CD8-positive, alpha-beta memory T cell (primary cell): ENCODE measurements at places on chromosomes 2 and 18. TPM values are rescaled to one million over a fixed set of nuclear protein-coding genes. Genes with fewer than 3 reads are reported as not detected.
A peak's percentile ranks its signal among the peaks of the same experiment; 100 is the strongest.

Gene SULT1C2
- not detected for total RNA-seq

Gene CCDC74A
- 5.0 TPM for total RNA-seq

Gene ASXL3
- not detected for total RNA-seq

Gene MOGAT1
- not detected for total RNA-seq

Gene ACMSD
- not detected for total RNA-seq

Gene SCLY
- total RNA-seq, result 70.5 TPM

DNA sequence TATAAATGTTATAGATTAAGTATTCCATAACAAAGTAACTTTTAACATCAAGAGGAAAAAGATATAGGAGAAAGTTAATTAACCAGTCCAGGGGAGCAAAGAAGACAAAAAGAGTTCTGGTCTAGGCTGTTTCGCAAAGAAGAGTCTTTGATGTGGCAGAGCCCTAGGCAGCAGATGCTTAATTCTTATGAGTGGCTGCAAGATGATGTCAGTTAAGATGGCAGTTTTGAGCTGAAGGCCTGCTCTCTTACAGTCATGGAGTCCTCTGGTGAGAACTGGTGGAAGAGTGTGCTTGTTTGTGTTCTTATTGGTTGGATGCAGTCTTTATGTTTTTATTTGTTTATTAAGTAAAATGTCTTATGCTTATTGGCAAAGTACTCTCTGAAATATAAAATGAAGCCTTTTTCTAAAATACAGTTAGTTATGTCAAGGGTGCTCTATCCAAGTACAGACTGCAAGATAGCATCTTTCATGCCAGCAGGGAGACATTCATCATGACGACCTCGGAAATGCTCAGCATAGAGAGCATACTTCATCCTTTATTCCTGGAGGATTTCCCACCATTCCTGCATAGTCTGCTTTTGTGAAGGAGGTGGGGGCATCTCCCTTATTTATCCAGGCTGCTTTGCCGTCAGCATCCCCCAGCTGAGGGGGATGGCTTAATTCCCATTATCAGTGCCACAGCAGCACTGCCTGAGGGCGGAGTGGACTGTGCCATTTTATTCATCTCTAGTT is 38.9 kb upstream of the SERPINE2 start:
- no peak for DNase-seq

DNA sequence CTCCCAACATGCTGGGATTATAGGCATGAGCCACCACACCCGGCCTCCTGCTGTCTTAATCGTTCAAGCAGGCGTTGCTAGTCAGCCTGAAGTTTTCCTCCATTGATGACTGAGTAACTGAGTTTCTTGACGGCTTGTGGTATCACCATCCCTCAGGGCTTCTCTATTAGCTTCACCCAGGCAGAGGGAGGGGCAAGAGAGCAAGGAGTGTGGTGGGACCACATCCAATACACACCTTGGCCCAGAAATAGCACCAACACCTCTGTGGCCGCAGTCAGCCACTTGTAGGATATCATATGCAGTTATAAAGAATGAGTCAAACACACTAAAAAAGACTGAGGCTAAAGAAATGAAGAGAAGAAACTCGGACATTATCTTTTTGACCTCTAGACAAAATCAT is 1009.4 kb upstream of the CELF4 start:
- DNase-seq, result no peak

DNA sequence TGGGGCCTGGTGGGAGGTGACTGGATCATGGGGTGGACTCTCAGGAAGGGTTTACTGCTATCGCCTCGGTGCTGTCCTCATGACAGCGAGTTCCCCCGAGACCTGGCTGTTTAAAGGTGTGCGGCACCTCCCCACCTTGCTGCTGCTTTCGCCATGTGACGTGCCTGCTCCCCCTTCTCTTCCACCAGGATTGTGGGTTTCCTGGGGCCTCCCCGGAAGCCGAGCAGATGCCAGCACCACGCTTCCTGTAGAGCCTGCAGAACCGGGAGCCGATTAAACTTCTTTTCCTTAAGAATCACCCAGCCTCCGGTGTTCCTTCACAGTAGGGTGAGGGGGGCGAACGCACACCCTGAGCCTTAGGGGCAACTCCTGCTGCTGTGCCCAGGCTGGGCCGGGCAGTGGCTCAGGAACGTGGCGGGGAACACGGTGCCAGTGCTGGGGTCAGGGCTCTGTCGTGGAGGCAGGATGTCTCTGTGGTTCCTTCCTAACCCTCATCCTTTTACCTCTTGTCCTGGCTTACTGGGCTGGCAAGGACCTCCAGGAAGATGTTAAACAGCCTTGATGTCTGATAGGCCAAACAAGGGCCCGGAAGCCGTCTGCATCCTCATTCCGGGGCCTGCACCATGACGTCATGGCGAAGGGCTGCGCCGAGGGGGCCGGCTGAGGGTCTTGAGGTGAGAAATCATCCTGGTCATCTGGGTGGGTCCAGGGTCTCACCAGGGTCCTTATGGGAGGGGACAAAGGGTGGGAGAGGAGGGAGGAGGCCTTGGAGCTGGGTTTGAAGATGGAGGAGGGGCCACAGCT is 12.7 kb downstream of the NEU4 start:
- DNase-seq, result no peak

DNA sequence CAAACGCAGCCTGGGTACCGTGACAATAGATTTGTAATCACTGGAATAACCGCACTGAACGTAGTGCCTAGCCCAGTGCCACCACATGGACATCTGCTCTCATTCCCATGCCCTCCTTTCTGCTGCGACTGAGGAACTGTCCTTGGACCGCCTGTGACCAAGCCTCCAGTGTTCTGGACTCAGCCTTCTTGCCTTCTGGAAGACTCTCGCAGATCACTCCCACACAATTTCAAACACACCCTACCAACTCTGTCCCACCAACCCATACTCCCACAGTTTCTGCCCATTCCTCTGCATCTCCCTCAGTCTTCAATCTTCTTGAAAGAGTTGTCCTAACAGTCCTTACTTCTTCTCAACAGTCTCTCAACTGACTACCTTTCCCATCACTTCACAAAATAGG is 2.1 kb downstream of the RNF149 start:
- DNase-seq, result no peak

DNA sequence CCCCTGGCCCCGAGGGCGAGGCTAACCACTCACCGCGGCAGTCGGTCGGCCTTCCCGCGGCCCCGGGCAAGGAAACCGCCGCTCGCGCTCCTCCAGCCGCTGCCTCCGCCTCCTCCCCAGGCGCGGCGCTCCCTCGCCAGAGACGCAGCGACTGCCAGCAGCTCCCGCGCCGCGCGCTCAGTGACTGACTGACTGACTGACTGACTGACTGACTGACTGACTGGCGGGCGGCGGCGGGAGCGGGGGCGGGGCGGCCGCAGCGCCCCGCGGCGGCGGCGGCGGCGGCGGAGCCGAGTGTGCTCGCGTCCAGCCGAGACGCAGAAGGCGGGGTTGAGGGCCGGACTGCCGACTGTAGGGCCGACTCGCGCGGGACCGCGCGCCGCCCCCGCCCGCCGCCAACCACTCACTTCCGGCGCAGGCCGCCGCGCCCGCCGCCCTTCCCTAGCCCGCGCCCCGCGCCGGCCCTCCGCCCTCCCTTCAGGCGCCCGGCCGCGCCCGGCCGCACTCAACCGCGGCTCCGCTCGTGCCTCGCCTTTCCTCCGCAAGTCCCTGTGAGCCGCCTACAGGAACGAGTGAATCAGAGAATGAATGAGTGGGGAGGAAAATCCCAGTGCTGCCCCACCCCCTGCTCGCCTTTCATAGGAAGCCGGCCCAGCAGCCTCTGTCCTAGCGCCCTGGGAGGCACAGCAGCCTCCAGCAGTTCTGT is at the start of gene RAPH1:
Gene RAPH1 (minus strand): TSS at position 224 of the 706 bp plus-strand sequence. CDS start 39,948 bp downstream, outside the sequence.
- peak; percentile 34 for DNase-seq

GRCh38 chr2:1972011-1972410 is 227.7 kb upstream of the PXDN start:
- no peak for DNase-seq

DNA sequence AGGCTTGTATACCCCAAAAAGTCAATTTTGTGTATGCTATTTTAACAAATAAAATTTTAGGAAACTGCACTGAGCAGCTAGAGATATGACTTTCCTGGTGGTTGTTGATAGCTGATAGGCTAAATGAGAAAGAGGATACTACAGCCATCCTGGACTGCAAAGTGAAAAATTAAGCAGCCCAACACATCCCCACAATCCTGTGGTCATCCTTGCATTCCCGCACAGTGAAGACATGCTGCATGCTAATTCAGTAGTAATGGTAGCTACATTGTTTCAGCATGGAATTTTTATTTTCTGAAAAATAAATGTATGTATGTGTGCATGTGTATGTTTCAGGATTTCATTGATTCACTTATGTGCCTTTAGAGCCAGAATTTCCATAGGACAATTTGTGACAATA is 124.2 kb upstream of the CCDC68 start:
- DNase-seq, result no peak

DNA sequence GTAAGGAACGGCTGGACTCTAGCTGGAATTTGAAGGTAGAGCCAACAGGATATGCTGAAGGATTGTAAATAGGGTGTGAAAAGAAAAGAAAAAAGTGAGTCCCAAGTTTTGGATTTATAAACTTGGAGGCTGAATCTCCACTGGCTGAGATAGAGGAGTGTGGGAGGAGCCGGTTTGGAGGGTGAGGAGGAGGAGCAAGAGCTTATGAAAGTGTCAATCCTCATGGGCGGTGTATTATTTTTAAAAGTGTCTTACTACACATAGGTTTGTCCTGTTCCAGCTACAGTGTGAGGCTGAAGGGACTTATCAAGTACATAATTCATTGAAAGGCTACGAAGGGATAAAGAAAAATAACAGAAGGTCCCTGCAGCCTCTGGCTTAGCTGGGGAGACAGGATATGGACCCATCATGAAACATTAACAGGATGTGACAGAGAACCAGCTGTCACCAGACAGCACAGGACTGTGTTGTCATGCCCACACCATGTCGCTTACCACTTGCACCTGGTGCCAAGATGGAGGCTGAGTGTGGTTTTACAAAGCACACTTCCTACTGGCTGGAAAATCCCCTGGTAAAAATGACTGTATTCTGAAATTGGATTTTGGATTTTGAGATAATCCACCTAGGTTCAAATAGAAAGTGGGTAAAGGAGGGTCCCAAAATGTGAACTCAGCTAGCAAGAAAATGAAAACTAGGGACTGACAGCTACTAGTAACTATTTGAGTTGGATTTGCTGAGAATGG is 2.5 kb upstream of the MREG start:
- DNase-seq, result peak; percentile 64

DNA sequence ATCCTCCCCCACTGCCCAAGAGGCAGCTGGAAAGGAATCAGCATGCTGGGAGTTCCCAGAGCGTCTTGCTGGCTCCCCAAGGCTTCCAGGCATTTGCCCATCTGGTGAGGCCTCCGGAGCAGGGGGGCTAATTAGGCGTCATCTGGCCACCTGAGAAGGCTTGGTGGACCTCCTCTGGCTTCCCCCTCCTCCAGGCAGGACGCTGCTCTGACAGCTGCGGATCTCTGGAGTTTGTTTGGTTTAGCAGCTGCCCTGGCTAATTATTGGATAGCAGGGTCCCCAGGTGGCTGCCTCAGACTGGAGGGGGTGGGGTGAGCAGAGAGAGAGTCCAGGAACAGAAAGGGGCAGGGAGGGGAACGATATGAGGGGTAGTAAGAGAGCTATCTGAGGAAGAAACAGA is 425.2 kb upstream of the MEX3C start:
- no peak for DNase-seq

DNA sequence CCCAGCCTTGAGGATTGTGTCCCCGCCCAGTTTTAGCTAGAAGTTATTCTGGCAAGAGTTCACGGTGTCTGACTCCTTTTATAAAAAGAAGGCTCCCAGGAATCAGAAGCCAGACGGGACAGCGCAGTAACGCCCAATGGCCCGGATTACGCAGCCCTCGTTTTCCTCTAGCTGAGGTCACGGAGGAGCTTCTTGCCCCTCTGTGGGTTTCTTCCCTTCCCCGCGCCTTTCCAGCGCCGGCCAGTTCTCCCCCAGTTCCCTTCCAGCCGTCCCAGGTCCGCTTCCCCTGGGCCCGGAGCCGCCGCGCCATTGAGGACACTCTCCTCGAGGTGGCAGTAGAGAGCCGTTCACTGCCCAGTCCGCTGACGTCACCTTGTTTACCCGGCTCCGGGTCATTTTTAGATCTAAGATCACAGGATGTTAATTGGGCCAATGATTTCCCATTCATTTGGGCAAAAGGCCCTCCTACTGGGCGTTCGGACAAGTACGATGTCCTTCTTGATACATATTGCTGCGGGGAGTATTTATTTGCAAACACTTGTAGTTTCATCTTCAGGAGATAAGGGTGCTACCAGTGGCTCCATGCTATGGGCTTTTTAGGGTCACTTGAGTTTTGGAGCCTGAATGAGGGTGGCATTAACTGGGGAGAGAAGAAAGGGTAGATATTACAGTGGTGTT is 81.5 kb upstream of the PPM1B start:
- peak; percentile 74 for DNase-seq

DNA sequence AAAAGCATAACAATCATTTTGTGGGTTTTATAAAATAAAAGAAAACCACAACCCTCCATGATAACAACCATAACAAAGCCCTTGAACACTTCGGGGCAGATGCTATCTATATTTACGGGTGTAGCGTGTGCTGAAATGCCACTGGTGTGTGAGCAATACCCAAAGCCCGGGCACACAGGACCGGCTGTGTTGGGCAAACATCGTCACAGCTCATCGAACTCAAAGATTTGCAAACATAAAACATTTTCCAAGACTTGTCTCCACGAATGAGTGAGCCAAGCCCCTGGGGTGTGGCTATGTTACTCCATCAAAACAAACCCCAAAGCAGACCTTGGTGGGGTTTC is 290.2 kb downstream of the LPIN1 start:
- DNase-seq, result no peak

GRCh38 chr2:39730276-39730675 is 48.8 kb downstream of the THUMPD2 start:
- DNase-seq, result no peak

GRCh38 chr18:23964282-23965238 is 50.0 kb upstream of the TTC39C start:
- peak; percentile 73 for DNase-seq

GRCh38 chr2:221747289-221747972 is 175.3 kb upstream of the EPHA4 start:
- no peak for DNase-seq

DNA sequence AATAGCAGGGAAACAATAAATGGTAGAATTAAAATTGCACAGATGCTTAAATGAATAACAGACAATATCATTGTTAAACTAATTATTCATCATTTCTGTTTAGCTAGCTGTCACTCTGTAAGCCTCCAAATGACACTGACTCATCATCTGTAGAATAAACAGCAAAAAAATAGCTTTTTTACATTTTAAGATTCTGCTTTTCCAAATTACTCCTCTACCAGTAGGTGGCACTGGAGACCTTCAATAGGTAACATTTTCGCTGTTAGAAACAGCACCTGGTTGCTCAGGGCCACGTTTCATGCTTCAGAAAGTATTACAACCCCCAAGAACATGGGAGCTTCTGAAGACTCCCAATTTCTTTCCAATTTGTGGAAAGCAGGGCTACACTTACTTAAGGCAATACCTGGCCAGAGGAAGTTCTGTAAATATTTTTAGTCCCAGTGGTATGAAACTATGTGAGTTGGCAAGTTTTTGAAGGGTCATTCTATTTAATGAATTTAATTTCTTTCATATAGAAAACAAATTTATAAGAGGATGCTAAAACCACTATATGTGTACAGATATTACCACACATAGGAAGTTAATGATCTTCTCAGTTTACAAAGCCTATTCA is 45.4 kb downstream of the TTN start:
- DNase-seq, result peak; percentile 3
